Transverse colon (tissue), 4 donors: ENCODE measurements at places on chromosomes 5 and 9.

DNA sequence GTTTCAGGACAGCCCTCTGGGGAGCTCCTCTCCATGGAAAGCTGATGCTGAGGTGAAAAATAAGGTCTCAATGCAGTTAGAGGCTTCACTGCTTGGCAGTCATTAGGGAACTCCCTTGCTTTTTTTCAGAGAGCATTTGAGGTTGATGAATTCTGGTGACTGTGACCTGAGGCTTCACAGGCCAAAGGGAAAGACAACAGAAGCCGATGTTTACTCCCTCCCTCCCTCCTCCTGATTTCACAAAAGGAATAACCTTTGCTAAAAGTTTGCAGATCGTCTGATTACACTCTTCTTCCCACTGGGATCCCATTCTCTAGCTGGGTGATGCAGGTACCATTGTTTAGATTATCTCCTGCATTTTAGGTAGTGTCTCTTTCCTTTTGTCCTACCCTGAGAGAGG is 329.4 kb downstream of the KIF4B start:
- no peak for DNase-seq

DNA sequence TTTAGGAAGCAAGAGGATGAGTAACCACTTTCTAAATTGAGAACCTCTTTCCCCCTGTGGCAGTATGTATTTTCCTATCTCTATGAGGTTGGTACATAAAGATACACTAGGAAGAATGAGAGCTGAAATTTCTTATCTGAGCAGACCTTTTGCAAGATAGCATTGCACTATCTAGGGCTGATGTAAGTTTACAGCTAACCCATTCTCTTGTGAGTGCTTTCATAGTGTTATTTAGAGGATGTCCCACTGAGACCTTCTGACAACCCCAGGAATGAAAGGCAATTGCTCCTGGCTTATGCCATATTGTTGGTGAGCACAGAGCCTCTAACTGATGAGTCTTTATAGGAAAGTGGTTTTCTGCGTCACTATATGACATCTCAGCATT is 1209.3 kb upstream of the CDH6 start:
- no peak for DNase-seq

- no peak for DNase-seq
Measured at GRCh38 chr5:155726267-155726666, 600.7 kb upstream of the SGCD start.

GRCh38 chr5:82684165-82684564 is 393.0 kb downstream of the TMEM167A start:
- DNase-seq: no peak

- no peak for DNase-seq
Measured at GRCh38 chr5:10229306-10230048, 20.2 kb downstream of the ATPSCKMT start.

- DNase-seq: peak; percentile 41
Measured at GRCh38 chr9:120478208-120478607, 101.8 kb downstream of the CDK5RAP2 start.
